ENCODE measurements at places on chromosomes 3 and 15. TPM values are rescaled to one million over a fixed set of nuclear protein-coding genes. Genes with fewer than 3 reads are reported as not detected.

DNA sequence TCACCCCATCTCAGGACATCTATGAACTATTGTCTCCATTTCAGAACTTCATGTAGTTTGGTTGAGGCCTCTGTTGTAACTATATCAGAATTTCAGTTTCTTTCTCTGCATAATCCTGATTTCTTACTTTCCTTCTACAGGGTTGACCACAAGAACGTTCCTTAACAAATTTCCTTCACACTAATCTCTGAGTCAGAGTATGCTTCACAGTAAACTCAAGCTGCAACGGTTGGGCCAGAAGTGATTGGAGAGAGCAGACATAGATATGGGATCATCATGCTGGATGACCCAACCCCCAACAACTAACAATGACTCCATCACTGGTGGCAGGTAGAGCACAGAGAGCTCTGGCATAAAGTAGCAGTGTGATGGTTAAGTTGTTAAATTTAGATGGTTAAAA, 128.8 kb upstream of the OSTN start:
- no peak for DNase-seq

DNA sequence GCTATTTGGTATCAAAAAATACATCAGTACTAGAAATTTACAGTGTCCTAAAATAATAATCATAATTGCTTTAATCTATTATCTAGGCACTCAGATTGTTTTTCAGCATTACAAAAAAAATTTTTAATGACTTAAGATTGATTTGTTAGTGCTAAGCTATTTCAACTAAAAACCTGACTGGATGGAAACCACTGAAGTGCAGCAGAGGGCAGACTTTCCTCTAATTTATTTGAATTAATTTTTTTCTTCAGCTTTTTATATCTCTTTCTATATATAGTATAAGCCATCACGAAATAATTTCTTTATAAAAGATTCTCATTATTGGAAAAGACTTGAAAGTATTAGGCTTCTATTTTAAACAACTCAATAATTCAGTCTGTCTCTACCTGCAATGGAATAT, 131.4 kb downstream of the IQCH start:
- no peak for DNase-seq

- peak; percentile 67 for DNase-seq
Observed at GRCh38 chr15:99961011-99961441, 227.8 kb upstream of the LYSMD4 start.

DNA sequence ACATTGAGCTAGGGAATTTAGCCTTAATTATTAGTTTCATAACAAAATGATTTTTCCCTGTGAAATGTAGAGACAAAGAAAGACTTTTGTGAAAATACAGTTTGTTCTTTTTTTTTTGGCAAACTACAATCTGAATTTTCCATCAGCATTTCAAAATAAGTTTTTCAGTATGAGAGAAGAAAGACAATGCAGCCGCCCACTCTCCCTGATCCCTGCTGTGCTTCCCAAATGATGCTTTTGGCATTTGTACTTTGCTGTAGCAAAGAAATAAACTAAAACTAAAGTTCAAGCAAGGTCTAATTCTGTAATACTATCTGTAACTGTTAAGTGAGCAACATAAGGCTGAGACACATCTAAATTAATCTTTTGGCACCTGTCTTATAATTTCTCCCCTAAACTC, 782.2 kb downstream of the VGLL3 start:
- DNase-seq, result no peak

DNA sequence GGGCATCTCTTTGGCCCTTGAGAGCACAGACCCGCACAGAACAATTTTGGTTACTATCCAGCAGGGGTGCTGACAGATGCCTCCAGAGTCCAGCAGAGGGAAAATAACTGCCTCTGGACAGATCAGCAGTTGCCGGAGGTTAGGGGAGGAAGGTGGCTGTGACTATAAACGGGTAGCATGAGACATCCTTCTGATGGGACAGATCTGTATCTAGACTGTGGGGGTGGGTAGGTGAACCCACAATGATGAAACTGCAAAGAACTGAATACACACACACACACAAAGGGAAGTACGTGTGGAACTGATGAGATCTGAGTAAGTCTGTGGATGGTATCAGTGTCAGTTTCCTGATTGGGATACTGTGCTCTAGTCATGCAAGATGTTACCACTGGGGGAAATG, 21.2 kb downstream of the ADAMTS7 start:
- DNase-seq, result no peak

DNA sequence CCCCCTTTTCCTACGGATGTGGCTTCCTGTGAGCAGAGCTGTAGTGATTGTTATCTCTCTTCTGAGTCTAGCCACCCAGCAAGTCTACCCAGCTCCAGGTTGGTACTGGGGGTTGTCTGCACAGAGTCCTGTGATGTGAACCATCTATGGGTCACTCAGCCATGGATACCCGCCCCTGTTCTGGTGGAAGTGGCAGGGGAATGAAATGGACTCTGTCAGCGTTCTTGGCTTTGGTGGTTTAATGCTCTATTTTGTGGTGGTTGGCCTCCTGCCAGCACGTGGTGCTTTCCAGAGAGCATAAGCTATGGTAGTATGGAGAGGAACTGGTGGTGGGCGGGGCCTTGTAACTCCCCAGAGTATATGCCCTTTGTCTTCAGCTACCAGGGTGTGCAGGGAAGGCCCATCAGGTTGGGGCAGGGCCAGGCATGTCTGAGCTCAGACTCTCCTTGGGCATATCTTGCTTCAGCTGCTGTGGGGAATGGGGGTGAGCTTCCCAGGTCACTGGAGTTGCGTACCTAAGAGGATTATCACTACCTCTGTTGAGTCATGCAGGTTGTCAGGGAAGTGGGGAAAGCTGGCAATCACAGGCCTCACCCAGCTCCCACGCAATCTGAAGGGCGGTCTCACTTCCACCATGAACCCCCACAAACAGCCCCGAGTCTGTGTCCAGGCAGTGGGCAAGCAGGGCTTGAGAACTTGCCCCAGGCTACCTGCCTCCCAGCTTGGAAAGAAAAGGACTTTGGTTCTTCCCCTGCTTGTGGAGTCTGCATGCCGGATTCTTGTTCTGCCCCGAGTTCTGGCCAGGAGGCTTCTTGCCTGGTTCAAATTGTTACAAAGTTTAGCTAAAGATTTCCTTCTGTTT, 9.0 kb upstream of the ADGRG7 start:
- DNase-seq, result peak; percentile 14

DNA sequence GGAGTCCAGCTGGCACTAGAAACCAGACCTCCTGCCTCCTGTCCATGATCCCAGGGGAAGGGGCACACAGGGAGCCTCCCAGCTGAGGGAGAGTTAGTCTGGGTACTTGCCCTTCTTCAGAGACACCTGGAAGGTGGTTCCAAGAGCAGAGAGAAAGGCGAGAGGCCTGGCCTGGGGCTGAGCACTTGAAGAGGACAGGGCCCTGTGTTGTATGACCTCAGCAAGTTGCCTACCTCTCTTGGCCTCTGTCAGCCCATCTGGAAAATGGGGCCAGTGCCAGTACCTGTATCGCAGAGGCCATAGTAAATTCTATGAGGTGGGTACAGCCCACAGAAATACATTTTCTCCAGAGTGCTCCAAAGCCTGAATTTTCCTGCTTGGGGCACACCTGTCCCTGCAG, 19.5 kb downstream of the PTH1R start:
- no peak for DNase-seq

DNA sequence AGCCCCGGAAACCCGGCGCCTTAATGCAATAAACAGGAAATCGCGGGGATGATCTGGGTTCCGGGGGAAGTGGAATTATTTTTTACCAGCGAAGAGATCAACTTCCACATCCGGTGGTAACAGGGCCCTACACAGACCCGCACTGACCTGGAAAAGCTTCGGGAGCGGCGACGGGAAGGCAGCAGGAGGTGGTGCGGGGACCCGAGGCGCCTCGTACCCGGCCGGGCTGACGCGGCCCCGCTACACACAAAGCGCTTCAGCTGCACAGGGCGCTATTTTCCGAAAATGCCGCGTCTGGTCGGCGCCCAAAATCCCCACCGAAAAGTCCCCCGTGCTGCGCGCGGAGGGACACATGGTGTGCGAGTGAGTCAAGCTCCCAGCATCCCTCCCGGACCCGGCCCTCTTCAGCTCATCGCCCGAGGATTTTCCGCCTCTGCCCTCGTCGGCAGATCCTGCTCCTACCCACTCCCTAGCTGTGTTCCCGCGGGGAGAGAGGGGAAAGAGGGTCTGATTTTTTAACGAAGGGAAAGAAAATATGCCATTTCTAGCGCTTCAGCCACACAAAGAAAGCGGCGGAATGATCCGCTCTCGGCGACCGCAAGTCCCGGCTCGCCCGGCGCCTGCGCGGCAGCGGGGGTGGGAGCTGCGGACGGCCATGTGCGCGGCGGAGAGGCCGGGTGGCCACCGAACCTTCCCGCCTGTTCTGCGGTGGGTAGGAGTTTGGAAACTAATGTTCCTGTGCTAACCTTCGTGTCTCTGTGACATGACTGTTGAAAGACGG, at the start of gene GABPB1:
GABPB1 (minus strand) TSS at position 361 of the 781 bp plus-strand sequence. CDS start 45,400 bp downstream, outside the sequence.
- DNase-seq, result peak; percentile 90

- no peak for DNase-seq
Observed at GRCh38 chr3:89340408-89340807, 233.0 kb downstream of the EPHA3 start.

GRCh38 chr3:139759470-139759869, 81.7 kb upstream of the NMNAT3 start:
- DNase-seq, result no peak

GRCh38 chr3:31839144-31839917, 141.7 kb downstream of the OSBPL10 start:
- no peak for DNase-seq

DNA sequence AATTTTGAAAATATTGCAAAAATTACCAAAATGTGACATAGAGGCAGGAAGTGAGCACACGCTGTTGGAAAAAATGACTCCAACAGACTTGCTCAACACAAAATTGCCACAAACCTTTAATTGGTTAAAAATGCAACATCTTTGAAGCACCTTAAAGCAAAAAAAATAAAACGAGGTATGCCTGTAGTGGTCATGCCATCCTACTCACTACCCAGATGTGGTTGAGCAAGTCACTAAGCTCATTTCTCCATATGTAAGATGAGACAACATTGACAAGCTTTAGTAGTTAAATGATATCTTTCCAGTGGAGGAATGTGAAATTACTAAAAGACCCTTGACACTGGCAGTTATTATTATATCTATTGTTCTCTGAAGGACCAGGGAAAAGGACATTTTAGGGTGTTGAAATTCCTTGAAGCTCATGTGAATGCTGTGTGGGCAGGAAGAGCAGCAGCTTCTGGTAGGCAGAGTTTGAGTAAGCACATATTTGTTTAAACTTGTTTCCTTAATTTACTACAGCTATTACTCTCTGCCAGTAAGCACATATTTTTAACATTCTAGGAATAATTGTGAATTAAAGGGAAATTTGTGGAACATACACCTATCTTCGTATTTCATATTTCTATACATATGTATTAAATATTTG, 131.6 kb upstream of the P2RY1 start:
- no peak for DNase-seq

DNA sequence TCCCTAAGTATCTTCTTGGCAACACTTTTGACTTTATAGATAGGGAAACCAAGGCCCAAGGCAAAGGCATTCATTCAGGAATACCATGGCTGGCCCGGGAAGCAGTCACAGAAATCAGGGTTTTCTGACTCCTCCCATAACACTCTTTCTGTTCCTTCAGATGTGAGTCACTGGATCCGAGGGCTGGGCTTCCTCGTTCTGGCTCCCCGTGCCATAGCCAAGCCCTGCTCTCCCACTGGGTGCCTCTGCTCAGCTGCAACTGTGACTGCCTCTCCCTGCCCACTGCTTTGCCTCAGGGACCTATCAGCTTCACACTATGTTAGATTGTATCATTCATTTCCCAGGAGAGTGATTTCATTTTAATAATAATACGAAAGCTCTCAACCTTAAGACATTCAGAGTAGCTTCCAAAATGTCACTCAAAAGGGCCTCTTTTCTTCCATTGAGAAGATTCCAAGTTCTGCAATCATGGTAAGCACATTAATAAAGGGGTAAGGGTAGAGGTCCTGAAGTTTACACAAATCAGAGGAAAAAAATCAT, 50.2 kb downstream of the GABRB3 start:
- DNase-seq, result no peak

GRCh38 chr3:150311156-150311555, 96.9 kb upstream of the TSC22D2 start:
- DNase-seq, result no peak

- DNase-seq, result no peak
Observed at GRCh38 chr3:48694610-48695392, 9.1 kb upstream of the NCKIPSD start.

GRCh38 chr3:7667774-7668173, 806.9 kb downstream of the GRM7 start:
- DNase-seq, result no peak

DNA sequence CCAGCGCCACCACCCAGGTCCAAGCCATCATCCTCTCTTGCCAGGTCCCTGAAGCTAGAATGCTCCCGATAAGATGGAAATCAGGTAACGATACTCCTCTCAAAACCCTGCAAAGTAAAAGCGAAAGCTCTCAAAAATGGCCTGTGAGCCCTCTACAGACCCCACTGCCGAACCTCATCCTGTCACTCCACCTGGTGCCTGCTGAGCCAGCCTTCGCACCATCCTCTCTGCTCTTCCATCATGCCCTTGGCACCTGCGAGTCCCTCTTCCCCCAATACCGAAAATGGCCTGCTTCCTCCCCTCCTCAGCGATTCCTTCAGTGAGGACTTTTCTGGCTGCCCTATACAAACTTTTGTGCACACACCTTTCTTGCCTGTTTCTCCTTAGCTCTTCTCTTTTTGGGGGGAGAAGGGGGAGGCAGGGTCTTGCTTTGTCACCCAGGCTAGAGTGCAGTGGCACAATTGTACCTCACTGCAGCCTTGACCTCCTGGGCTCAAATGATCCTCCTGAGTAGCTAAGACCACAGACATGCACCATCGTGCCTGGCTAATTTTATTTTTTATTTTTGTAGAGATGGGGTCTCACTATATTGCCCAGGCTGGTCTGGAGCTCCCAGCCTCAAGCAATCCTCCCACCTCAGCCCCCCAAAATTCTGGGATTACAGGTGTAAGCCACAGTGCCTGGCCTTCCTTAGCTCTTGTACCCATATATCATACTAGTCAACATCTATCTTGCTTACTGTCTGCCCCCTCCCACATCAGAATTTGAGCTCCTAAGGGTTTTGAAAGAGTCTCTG, 3.0 kb downstream of the IDH2 start:
- peak; percentile 52 for DNase-seq

GRCh38 chr3:43970920-43971319, 270.8 kb upstream of the TOPAZ1 start:
- no peak for DNase-seq

DNA sequence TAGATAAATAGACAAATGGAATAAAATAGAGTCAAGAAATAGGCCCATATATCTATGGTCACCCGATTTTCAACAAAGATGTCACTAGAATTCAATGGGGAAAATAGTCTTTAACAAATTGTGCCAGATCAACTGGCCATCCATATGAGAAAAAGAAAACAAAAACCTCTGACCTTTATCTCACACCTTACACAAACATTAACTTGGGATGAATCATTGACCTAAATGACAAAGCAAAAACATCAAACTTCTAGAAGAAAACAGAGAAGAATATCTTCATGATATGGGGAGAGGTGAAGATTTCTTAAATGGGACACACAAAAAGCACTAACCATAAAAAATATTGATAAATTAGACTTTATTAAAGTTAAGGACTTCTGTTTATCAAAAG, 31.9 kb downstream of the ITGA11 start:
- no peak for DNase-seq

- no peak for DNase-seq
Observed at GRCh38 chr3:70273492-70273891, 38.9 kb downstream of the MDFIC2 start.

PPP1R14D gene
- not detected for total RNA-seq

SPRED1 gene
- 0.74 TPM for total RNA-seq

DUOXA2 gene
- total RNA-seq, result not detected

RUBCN gene
- 20.8 TPM for total RNA-seq

CPB1 gene
- total RNA-seq, result not detected

THAP10 gene
- total RNA-seq, result not detected

CACNA2D2 gene
- total RNA-seq, result 0.95 TPM

APOD gene
- 0.44 TPM for total RNA-seq

AADACL2 gene
- not detected for total RNA-seq

ARNT2 gene
- 0.14 TPM for total RNA-seq

PYGO1 gene
- not detected for total RNA-seq

Data from activated naive CD4-positive, alpha-beta T cell treated with anti-CD3 and anti-CD28 coated beads for 36 hours (primary cell).